T-helper 17 cell (primary cell): ENCODE measurements at places on chromosomes 7 and 10.

- DNase-seq, result peak; percentile 30
Observed at GRCh38 chr10:62610649-62611229, 193.8 kb upstream of the ADO start.

GRCh38 chr10:30447125-30447799 lies 13.3 kb downstream of the MAP3K8 start:
- DNase-seq, result no peak

DNA sequence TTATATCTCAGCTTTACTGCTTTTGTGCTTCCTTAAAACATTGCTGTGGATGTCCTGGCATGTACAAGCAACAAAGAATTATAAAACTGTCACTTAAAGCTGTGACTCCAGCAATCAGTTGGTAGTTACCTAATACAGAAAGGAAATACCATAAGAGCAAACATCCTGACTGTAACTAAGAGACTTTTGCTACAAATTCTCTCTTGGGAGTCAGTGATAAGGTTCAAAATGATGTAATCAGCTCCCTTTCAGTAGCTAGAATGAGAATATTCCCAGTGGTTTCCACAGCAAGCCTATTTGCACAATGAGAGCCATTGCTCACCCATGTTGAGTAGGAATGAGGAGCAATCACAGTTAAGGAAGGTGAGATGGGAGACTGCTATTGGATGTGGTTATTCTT lies 7.6 kb downstream of the PNLIPRP1 start:
- DNase-seq, result no peak

DNA sequence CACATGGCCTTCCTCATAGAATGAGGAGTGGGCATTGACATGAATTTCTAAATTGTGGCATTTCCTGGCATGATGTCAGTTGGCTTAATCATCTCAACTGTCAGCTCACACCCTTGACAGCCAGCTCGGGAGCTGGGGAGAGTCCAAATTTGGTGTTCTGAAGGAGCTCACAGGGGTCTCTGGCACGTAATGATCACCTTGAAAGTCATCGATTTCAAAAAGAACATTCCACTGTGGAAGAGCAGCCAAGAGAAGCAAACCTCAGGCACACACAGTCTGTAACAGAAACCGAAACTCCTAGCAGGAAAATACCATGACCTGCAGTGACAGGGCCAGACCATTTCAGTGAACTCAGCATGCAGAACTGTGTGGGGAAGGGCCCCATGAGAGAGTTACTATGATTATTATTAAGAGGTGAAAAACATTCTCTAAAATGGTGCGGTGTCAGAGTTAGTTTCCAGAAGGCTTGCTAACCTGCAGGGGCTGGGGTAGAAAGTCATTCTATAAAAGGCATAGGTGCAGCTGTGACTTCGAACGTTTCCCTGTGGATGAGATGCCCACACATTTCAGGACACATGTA lies 26.4 kb upstream of the KLF6 start:
- DNase-seq, result peak; percentile 25

DNA sequence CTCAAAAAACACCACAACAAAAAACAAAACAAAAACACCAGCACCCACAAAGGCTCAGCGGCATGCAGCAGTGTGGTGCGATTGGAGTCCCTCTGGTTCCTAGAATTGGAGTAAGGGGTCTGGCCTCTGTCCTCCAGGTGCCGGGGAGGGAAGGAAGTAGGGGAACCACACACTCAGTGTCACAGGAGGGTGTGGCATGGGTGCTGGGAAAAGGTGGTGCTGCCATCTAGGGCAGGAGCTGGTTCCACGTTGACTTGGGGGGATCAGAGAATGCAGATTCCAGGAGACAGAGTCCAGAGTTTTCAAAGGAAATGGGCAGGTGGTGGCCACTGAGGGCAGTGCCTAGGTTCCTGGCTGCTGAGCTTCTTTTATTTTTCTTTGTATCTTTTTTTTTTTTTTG lies 19.8 kb upstream of the WIPI2 start:
- DNase-seq, result no peak

GRCh38 chr10:57018452-57018851 lies 657.4 kb upstream of the ZWINT start:
- DNase-seq, result no peak

- no peak for DNase-seq
Observed at GRCh38 chr7:6727663-6728062, 20.9 kb upstream of the ZNF12 start.

DNA sequence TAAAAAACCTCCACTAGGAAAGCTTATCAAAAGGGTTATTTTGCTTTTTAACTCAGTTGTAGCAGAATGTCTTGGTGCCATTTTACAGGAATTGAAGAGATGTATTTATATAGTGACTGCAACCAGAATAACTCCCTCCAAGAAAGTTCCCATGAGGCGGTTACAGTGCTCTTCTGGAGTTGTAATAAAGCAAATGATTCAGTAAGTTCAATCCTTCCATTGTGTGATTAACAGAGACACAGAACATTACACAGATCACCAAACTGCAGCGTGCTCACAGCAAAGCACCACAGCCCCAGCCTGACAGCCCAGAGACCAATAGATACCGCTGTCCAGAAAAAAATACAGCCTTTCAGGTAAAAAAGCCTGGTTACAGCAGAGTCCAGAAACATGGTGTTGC lies 21.9 kb upstream of the CABCOCO1 start:
- no peak for DNase-seq

- no peak for DNase-seq
Observed at GRCh38 chr7:42100156-42100508, 136.9 kb downstream of the GLI3 start.

DNA sequence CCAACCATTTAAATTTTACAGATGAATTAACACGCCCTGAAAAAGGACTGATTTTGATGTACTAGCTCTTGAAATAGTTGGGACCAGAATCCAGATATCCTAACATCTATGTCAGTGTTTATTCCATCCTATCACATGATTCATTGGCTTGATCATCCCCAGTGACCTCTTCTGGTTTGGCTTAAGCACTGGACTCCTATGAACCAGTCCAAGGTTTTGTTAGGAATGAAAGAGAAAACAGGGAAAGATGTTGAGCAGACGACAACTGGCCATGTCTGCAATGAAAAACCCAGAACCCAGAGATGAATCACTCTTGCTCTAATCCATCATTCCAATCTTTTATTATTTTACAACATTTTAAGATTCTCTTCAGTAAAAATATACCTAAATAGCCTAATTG lies 1080.9 kb downstream of the SORCS1 start:
- DNase-seq, result no peak

DNA sequence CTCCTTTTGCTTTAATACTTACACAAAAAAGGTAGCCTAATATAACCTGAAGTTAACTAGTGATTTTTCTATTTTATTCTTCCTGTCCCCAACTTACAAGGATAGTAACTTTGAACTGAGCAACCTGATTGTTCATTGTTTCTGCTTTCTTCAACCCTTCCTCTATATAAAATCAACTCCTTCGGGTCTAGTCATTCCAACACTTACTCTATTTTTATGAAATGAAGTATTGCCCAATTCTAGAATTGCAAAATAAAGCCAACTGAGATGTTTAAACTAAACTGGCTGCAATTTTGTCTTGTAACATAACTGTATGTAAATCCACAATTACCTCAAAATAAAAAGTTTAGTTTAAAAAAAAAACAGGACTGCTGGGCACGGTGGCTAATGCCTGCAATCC lies 20.3 kb upstream of the DNA2 start:
- DNase-seq, result no peak

DNA sequence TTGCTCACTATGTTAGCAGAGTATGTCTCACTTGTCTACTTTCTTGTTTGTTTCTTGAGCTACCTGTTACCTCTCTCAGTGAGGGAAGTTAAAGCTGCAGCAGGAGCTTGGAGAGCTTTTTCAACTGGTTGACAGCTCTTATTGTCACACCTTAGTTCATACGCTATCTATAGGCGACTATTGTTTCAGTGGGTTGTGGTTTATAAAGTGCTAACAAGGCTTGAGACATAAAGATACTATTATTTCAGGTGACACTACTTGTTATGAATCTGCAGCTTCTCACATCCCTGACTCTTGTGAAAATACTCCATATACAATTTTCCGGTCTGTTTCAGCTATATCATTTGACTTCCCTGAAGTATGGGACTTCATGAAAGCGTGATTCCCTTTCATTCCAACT lies 167.4 kb downstream of the CSTF2T start:
- DNase-seq, result no peak

GRCh38 chr10:1632596-1632995 lies 104.7 kb downstream of the ADARB2 start:
- DNase-seq, result no peak

- DNase-seq, result no peak
Observed at GRCh38 chr10:80132299-80133139, at the start of gene PLAC9. TSS of gene PLAC9 (plus strand) at chr10:80132730. CDS start at chr10:80132763, 33 bp downstream.

GRCh38 chr7:35374858-35375257 lies 121.0 kb upstream of the TBX20 start:
- no peak for DNase-seq

DNA sequence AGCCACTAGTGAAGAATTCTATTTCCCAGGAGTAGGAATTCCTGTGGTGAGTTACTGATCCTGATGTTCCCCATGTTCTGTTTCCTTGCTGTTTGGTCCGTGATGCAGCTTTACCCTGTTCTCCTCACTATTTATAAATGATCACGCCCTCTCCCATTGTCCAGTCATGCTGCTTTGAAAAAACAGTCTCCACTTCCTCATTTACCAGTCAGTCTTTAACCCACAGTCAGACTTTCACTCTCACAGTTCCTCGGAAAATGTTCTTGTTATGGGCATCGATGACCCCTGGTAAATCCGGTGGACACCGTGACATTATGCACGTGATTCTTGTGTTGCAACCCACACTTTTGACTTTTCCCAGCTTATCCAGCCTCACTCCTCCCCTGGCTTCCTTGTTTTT lies 14.4 kb downstream of the SCIN start:
- no peak for DNase-seq

DNA sequence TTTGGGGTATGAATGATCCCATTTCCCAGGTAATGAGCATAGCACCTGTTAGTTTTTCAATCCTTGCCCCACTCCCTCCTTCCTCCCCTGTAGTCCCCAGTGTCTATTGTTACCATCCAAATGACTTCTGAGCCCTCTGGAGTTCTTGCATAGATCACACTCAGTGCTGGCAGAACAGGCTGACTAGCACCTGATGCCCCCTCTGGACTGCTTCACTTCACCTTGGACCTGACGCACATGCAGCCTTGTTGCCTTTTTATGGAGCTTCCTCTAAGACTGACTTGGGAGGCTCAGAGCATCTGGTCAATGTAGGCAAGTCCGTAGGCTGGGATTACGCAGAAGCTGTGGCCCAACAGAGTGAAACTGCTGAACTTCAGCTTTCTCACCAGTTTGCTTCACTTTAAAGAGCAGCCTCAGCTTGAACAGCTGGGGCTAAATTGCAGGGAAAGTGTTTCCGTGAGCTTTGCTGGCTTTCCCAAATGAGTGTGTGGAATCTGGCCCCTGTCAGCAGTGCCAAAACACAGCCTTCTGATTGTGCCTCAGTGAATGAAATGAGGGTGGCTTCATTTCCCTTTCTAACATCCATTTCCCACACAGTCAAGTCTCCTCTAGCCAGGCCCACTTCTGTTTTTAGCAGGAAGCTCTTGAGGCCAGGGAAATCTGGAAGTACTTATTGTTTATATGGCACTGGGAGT lies 48.5 kb downstream of the NXPH1 start:
- no peak for DNase-seq

DNA sequence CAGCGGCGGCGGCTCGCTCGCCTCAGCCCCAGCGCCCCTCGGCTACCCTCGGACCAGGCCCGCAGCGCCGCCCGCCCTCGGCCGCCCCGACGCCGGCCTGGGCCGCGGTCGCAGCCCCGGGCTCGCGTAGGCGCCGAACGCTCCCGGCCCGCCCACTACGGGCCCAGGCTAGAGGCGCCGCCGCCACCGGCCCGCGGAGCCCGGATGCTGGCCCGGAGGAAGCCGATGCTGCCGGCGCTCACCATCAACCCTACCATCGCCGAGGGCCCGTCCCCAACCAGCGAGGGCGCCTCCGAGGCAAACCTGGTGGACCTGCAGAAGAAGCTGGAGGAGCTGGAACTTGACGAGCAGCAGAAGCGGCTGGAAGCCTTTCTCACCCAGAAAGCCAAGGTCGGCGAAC lies 18.2 kb upstream of the TSPAN33 start:
- no peak for DNase-seq

- no peak for DNase-seq
Observed at GRCh38 chr7:157553256-157553655, 216.5 kb downstream of the DNAJB6 start.
